ENCODE measurements at places on chromosomes 3 and 15.
A peak's percentile ranks its signal among the peaks of the same experiment; 100 is the strongest.

- DNase-seq: no peak
These were observed 110.6 kb downstream of the XXYLT1 start for GRCh38 chr3:195160257-195160898.

DNA sequence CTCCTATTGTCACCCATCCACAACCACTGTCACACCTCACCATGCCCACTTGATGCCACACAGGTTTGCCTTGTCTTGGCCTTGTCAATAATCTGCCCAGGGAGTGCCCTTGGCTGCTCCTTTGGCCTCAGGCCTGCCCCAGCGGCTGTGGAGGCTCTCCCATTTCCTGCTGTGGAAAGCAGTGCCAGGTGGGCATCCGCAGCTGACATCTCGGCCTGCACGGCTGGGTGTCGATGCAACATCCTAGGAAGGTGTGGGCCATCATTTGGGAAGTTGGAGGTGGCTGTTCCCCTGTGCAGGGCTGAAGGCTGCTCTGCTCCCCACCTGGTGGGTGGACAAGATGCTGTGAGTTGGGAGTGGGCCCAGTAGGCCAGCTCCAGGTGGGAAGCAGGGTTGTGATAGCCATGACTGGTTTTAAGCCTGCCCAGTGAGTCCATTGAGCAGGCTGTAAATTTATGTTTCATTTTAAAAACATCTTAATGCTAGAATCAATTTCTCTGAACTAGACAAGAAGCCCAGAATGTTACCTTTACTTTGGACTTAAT is 12.5 kb downstream of the DNAH1 start:
- DNase-seq: no peak

DNA sequence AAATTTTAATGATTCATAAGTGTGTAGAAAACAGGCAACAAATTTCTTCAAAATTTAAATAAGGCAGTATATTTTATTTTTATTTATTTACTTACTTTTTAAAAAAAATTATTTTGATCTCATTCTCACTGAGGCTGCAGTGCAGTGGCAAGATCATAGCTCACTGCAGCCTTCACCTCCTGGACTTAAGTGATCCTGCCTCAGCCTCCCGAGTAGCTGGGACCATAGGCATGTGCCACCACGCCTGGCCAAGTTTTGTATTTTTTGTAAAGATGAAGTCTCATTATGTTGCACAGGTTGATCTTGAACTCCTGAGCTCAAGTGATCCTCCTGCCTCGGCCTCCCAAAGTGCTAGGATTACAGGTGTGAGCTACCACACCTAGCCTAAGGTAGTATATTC is 61.2 kb upstream of the XRN1 start:
- DNase-seq: no peak

DNA sequence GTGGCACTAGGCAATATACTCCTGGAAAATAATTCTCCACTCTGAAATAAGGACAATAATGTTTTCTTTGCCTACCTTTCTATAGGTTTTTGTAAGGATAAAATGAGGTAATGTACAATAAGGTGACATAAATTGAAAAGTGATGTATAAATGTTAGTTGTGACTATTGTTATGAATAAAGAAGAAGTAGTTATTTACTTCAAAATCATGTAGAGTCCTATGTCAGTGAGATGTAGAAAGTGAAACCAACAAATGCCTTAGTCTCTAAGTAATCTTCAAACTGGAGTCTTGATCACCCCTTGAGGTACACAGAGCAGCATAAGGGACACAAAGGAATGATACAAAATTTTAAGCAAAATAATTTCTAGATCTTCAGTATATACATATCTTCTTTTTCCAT is 60.3 kb upstream of the TP63 start:
- no peak for DNase-seq

GRCh38 chr15:78508272-78508671 is 895 bp downstream of the HYKK start:
- DNase-seq: no peak

DNA sequence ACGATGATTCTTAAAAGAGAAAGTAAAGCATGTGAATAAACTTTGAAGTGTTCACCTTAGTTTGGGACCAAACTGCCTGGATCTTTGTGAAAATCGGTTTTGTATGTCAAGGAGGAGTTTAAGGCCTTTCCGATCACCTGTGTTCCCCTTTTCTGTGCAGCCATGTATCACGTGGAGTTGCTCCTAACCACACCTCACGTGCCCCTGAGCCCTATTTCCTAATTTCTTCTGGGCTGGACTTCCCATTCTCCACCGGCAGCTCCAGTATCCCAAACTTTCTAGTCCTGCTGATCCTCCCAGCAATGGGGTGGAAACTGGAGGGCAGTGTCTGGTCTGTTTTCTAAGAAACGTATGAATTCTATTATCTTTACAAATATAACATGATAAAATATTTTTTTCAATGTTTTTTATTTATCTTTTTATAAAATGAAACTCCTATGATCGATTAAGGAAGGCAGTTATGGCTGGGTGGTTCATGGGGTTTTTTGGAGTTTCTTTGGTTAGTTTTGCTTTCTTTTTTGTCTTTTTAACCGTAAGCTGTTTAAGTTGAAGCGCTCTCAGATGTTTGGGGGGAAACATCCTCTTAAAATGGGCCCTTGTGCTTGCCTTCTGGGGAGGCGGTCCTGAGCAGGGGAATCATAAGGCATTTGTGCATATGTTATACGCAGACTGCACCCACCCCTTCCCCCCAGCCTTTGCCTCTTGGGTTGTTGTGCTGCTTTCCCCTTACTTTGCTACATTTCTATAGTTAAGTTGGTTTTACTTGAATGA is 43.6 kb upstream of the WWTR1 start:
- DNase-seq: no peak

DNA sequence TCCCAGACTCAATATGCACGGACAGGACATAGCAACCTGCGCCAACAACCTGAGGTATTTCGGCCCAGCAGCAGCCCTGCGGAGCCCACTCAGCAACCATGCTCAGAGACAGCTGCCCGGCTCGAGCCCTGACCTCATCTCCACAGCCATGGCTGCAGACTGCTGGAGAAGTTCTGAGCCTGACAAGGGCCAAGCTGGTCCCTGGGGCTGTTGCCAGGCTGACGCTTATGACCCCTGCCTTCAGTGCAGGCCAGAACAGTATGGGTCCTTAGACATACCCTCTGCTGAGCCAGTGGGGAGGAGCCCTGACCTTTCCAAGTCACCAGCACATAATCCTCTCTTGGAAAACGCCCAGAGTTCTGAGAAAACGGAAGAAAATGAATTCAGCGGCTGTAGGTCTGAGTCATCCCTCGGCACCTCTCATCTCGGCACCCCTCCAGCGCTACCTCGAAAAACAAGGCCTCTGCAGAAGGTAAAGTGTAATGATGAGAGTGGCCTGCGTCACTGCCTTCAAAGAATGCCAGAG is 25.5 kb downstream of the TMEM41A start:
- DNase-seq: no peak

GRCh38 chr3:31065765-31066164 is 171.3 kb upstream of the GADL1 start:
- no peak for DNase-seq

GRCh38 chr15:81265944-81266775 is 57.8 kb downstream of the STARD5 start:
- peak; percentile 76 for DNase-seq

DNA sequence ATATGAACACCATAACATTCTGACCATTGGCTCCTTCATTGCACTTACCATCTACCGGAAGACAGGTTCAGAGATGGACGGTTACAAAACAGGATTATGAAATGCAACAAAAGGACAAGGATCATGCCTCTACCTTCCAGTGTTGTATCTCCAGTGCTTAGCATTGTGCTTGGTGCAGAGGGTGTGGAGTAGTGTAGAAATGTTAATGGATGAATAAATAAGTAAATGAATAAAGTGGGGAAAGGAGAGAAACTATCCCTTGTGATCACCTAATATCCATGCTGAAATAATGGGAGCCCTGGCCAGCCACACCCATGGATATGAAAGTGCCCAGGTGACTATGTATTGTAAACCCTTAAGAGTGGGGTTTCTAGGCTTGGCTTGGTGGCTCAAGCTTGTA is 344.8 kb upstream of the LMCD1 start:
- DNase-seq: no peak

DNA sequence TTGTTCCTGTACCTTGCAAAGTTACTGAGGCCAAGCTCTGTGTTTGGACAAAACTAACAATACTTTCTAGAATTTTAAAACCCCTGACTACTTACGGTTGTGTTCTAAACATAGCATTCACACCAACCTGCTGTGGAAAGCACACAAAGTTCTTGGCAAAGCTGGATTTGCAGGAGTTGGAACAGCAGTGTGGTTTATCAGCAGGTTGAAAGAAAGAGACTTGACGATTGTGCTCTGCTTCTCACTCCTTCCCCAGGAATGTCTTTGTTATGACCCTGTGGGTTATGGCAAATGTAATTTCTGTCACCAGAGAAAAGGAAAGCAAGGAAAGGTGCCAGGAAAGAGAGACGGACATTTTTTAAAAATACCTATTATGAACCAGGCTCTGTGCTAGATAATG is 165.5 kb upstream of the TGFBR2 start:
- DNase-seq: no peak

DNA sequence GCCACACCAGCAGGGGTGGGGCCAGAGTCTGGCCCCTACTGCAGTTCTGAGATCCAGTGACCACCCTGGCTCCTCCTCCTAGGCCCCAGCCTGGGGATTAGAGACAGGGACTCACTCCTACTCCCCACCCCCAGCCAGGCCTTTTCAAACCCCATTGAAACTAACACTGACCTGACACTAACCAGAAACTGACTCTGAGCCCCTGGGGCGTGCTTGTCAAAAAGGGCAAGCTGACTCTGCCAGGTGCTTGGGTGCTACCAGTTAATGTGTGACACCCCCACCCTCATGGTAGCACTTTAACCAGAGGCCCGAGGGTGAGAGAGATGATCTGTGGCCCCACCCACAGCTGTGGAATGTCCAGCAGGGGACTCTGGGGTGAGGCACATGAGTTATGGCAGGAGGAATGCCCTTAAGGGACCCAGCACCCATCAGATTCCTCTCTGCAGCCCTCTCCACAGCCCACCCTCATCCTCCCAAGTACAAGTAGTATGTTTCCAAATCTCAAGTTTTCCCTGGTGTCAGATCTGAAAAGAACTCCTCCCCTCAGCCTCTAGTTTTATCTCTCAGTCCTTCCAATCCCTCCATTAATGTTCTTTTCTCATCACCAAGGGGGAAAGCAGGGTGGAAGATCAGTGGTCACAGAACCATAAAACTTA is 1.4 kb downstream of the PTH1R start:
- DNase-seq: no peak

DNA sequence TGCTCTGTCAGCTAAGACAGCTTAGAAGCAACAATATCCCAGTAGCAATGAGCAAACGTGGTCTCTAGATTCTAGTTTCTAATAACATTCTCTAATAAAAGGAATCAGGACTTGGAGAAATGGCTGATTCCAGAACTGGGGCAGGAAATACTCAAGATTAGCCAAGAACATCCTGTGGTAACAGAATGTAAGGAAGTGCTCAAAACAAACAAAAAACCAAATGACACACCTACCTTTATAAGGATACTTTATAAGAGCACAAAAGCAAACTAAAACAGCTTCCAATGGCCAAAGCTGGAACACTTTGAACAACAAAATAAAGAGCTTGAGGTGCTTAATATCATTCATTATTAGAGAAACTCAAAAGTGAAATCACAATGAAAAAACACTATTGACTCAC is 33.1 kb upstream of the EIF5A2 start:
- no peak for DNase-seq

GRCh38 chr15:75452865-75453702 is 1.6 kb upstream of the SIN3A start:
- peak; percentile 52 for DNase-seq

- no peak for DNase-seq
These were observed 161.9 kb downstream of the FNDC3B start for GRCh38 chr3:172201136-172201869.

DNA sequence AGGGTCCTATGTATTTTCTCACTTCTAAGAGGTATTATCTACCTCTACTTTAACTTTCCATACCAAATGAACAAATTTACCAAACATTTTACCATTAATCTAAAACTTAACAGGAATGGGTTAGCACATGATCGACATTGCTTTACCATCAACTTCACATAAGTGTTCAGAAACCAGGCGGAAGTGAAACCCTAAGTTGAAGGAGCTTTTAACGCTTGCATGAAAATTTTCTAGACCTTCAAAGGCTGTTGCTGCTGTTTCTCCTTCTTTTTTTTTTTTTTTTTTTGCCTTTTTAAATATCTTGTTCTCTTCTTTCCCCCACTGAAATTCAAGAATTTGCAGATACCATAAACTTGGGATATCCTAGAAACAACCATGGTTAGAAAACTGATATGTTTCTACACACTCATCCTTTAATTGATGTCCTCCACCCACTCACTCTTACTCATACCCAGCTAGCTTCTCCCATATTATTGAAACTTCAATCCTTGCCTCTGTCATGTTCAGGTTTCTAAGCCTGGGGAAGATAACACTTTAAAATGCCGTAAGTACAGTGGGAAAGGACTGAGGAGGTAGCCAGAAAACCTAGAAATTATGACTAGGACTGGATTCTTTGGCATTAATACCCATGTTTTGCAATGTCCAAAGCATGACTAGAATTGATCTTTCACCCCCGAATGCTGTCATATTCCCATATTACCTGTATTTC is 24.7 kb downstream of the MYO5A start:
- no peak for DNase-seq

DNA sequence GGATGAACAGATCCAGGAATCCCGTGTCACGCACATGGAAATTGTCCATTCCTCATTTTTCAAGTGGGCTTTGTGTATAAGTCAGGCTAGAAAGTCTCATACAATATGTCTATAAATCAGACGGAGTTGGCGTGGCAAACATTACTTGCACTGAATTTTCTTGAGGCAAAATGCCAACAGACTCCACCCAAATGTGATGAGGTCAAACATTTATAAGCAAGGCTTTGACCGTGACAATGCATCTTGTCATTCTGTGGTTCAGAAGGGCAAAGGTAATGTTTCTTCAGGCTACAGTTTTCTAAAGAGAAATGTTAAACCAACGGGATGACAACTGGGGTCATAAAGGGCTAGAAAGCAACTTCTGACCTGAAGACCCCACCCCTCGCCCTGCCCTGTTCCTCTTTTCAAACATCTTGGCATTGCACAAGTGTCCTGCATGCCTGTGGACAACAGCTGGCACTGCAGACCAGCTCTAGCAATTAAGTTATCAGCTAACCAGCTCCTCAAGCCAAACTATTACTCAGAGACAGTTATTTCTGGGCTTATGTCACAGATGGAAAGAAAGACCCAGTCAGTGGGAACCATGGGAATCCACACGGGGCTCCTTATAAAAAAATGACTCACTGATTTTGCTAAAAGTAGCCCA is 36.5 kb upstream of the SPTBN5 start:
- no peak for DNase-seq

DNA sequence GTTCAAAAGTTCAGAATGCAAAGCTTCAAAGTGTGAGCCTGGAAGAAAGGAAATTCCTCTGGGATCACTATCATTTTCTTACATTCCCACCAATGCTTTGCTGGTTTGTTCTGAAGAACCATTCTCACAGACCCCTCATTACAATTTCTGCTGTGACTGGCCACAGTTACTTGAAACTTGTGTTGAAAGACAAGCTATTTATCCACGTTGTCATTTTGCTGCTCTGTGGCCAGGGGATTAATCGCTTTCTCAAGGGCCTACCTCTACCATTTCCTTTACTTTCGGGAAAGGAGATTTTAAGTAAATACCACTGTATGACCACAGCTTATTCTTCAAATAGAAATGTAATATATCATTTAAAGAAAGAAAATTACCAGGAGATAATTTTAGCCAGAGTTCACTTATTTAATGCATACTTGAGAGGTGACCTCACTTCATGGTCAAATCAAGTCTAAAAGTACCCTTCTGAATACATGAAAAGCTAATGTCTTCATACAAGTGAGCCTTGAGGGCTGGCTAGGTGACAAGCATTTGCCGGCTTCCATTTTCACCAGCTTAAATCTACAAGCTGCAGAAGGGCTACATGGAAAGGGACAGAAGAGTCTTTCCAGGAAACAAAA is 69.8 kb upstream of the ROBO2 start:
- no peak for DNase-seq

GRCh38 chr3:50221411-50222168 is 14.4 kb upstream of the GNAI2 start:
- DNase-seq: no peak

Measured in activated CD8-positive, alpha-beta memory T cell treated with anti-CD3 and anti-CD28 coated beads for 48 hours (primary cell).